ENCODE measurements at places on chromosomes 3 and 15.

DNA sequence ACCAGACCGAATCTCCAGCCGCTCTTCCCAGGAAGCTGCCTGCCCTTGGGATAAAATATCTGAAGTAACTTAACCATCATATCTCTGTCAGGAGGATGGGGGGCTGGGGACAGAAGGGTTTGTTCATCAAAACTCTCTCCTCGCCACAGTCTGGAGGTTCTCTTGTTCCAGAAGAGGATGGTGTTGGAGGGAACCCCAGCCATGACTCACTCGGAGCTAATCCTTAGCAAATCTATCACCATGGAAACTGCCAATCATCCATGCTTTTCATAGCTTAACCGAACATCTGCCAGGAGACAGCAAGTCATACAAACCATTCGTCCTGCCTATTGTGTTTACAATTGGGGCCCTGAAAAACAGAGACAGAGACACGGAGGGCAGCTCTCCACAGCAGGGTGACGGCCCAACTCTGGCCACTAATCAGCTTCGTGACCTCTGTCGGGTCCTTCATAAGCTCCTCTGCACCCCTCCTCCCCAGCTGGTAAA, 73.8 kb upstream of the HEG1 start:
- no peak for DNase-seq

DNA sequence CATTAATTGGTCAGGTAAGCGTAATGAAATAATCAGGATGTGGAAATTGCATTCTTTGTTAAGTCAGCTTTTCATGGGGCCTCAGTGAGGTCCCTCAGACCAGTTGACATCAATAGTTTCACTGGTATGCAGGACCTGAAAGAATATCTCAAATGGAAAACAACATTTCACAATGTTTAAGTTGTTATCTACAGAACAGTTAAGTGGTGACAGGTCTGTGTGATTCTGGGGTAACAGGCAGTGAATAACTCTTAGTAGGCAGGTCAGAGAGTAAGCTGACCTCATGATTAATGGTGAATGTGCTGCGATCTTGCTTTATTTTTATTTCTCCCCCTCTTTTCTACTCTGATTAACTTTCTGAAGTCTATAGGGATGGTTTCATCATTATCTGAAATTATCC, 28.9 kb upstream of the ACP3 start:
- no peak for DNase-seq

- no peak for DNase-seq
These were observed 2.4 kb downstream of the SIAH2 start for GRCh38 chr3:150760431-150761200.

DNA sequence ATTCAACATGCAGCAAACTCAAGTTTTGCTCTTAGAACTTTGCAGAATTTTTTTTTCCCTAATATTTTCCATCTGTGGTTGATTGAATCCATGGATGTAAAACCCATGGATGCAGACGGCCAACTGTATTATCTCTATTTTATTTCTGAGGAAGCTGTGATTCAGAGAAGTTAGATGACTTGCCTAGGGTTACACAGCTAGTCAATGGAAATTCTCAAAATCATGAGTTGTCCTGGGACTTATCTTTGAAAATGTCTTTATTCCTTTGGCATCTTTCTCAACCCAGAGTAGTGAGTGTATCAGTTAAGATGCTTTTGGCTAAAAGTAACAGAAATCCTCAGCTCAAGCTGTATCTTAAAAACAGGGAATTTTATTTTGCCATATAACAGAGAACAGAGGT, 107.9 kb upstream of the GALNT15 start:
- no peak for DNase-seq

DNA sequence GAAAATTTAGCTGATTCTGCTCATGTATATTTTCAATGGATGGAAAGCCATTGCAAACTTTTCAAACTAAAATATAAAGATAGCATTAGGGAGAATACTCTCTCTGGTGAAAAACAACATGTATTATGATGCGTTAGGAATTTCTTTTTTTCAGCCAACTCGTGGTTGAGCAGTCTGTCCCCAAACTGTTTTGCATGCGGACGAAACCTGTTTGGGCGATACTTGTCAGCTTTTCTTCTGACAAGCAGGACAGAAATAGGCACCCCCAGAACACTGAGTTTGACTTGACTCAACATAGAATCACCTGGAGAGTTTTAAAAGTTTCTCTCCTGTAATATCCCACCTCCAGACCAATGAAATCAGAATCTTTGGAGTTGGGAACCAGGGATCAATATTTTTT, 417.5 kb upstream of the TPRG1 start:
- no peak for DNase-seq

GRCh38 chr3:124574012-124574411, 156.2 kb upstream of the UMPS start:
- DNase-seq = no peak

DNA sequence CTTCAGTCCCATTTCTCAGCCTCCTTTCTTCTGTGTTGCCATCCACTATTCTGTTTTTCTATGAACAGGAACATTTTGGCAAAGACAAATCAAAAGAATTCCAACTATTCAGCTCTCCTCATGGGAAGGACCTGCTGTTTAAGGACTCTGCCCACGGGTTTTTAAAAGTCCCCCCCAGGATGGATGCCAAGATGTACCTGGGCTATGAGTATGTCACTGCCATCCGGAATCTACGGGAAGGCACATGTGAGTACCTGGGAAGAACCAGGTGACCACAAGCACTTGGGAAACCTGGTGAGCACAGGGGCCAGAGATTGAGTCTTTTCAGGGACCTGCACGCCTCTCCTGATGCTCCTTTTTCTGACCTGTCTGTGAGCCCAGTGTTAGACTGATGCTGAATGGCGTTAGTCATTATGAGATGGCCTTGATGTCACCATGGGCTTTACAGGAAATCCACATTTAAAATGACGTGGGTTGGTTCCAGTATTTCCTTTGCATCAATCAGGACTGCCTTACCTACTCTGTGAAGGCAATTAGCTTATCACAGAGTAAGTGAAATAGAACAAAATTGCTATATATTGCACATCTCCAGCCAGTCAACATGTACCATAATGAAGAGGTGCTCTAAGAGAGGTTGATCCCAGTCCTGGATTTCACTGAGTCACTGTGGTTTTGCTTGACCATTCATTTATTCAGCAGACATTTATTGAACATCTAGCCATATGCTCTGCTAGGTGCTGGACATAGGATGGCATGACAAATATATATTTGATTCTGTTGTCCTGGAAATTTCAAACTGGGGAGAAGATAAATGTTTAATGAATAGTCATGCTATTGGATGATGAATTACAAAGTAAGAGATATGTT, 11.7 kb downstream of the TF start:
- DNase-seq = no peak

DNA sequence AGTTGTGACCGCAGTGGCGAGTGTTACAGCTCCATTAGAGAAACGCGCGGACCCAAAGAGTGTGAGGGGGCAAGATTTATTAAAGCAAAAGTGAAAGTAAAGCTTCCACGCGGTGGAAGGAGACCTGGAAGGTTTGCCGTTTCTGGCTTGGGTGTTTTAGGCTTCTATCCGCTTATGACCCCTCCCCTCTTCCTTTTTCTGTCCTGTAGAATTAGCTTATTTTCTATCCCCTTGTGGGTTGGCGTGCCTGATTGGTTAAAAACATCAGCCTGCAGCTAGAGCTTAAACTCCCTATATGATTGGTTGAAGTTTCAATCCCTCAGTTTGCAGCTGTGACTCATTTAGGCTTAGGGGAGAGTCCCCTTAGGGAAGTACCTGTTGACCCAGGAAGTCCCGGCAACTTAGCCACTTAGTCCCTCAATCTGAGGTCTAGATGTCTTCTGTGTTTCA, 39.6 kb downstream of the C3orf38 start:
- no peak for DNase-seq

GRCh38 chr3:119239206-119239820, 1.4 kb downstream of the B4GALT4 start:
- DNase-seq = no peak

- DNase-seq = no peak
These were observed 96.8 kb upstream of the ROBO2 start for GRCh38 chr3:76943058-76943457.

- DNase-seq = no peak
These were observed 5.7 kb downstream of the OSBPL11 start for GRCh38 chr3:125589547-125590122.

GRCh38 chr3:178342111-178342510, 194.1 kb upstream of the KCNMB2 start:
- DNase-seq = no peak

- no peak for DNase-seq
These were observed 24.1 kb upstream of the MRPL3 start for GRCh38 chr3:131526801-131527347.

DNA sequence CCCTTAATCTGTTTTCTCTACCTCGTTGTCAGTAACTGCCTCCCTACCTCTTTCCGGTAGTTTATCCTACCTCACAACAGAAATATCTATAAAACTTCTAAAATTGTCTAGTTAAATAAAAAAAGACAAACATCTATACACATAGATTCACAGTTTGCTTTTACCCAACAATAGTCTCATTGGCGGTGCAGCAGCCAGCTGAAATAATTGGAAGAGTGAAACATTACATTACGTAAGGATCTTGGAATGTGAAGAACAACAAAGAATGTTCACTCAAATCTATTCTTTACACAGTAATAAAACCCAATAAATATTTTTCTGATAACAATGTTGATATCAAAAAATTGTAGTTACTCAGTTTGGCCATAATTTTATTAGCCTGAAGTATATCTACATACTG, 115.5 kb upstream of the ARPP21 start:
- no peak for DNase-seq

- no peak for DNase-seq
These were observed 331.2 kb upstream of the TBL1XR1 start for GRCh38 chr3:177528306-177529070.

DNA sequence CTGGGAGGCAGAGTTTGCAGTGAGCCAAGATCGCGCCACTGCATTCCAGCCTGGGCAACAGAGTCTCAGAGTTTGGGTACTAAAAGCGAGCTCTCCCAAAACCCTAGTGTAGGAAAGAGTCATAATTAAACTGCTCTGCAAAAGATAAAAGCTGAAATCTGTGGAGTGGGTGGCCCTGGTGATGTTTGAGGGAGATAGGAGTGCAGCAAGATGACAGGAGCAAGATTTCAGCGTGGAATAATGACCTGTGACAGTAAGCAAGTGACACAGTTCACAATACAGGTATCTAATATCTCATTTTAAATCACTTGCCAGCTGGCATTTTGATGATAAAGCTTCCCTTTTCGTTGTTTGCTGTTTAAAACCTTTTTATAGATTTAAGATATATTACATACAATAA, 79.3 kb downstream of the MDFIC2 start:
- DNase-seq = no peak

DNA sequence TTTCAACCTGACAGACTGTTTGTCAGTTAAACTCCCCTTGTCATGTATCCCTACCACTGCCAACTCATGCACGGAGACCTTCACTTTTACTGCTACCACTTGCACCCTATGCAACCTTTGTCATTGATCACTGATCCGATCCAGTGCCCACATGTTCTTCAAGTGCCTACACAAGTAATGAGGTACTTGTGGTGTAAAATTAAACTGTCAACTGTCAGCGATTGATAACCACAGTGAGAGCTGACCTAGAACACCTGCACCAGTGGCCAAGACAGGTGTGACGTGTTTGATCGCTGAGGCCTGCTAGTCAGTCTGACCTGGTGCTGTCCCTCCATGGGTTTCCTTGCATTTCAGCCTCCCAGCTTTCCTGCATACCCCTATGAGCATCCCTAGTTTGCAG, 55.6 kb downstream of the MECOM start:
- no peak for DNase-seq

GRCh38 chr3:11195721-11196332, 41.5 kb downstream of the HRH1 start:
- no peak for DNase-seq

DNA sequence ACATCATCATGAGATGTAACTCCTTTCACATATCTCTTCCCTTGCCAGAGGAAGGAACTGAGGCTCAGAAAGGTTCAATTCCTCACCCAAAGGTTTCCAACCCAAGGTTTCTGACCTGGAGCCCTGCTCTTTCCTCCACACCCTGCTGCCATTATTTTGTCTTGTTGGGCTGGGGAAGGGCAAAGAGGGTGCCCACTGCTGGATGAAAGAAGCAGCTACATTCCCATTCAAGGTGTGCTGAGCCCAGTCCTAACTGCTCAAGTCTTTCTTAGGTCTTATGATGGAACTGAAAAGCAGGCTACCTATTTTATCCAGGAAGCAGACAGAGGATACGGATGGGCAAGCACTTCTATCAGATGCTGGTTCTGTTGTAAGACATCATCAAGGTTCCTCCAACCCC, 258.0 kb upstream of the CTDSPL start:
- no peak for DNase-seq

GRCh38 chr3:29389362-29389761, 108.5 kb downstream of the RBMS3 start:
- no peak for DNase-seq

DNA sequence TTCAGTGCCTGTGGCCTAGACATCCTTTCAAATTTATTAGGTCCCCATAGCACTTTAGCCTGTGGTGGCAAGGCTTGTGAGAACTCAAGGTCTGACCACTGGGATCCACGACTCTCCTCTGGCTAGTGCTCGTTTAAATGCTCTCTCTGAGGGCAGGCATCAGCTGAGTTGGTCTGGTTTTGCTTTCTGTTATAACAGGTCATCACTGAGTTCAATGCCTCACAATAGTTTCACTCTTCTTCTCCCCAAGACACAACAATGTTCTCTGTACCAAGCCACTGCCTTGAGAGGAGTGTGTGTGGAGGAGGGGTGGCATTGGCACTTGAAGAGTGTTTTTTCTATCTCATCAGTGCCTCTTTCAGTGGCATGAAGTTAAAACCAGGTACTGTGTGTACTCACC, 7.6 kb downstream of the OR5K4 start:
- no peak for DNase-seq

GRCh38 chr3:188102861-188103547, 51.0 kb upstream of the LPP start:
- DNase-seq = no peak

DNA sequence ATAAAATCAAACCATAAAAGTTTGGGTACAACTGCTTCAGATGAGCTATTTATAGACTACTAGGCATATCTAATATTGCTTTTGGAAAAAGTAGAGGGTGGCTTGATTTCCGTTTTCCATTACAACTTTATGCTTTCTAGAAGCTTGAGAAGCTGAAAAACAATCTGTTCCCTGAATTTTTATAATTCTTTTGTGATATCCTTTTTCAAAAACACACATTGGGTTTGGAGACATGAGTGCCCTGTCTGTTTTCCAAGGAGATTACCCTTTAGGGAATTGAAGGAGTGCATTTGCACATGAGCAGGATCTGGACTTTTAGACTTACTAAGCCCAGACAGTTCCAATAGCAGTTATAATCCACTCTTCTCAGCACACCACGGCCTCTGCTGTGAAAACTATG, 49.5 kb upstream of the FILIP1L start:
- no peak for DNase-seq

DNA sequence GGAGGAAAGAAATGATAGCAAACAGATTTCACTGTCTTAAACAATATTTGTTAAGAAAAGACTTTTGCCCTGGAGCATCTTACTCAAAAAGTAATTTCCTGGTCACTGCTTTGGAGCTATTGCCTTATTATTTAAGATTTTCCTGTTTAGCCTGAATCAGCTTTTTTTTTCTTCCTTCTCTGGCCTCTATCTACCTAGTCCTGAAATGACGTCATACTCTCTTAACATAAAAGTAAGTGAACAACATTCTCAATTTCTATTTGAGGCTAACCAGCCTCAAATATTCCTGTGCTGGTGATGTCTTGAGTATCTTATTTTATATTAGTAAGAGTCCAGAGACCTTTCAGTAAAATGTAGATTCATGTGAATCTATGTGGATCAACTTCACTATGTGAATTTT, 221.9 kb upstream of the ALCAM start:
- no peak for DNase-seq

Data from activated T-helper 1 cell treated with anti-CD3 and anti-CD28 coated beads, Interleukin-2, amount 50 U/mL, for 16 hours (primary cell).